Fibroblast of skin of scalp (primary cell): ENCODE measurements at places on chromosomes 7 and 10.

GRCh38 chr10:74827045-74827441, 643 bp downstream of the KAT6B start:
- no peak for DNase-seq

DNA sequence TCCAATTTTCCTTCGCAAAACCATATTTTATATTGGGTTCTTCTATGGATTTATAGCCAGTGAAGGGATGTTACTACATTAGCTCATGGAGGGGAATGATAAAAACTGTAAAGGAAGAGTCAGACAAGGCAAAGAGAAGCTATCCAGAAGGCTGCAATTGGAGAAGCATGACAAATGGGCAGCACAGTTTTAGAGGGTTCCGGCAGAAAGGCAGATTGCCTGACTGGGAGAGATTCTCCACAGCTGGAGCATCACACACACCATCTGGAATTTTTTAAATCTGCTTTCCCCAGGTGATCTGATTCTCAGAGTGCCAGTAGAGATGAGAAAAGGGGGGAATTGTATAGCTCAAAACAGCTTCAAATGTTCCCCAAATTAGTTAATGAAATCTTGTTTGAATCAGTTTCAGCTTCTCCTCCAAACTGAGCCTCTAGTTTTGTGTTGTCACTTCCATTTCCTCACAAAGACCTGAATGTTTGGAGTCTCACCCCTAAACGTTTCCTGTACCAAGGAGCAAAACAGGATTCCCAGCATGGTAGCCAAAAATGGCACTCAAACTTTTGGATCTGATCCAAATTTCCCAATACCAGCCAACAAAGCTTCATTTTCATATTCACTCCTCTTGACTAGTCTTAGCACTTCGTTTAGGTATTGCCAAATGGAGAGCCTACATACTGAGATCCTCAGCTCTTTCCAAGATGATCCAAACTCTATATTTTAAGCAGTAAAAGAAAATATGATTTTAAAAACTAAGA, 177.5 kb downstream of the HPSE2 start:
- DNase-seq, result no peak

DNA sequence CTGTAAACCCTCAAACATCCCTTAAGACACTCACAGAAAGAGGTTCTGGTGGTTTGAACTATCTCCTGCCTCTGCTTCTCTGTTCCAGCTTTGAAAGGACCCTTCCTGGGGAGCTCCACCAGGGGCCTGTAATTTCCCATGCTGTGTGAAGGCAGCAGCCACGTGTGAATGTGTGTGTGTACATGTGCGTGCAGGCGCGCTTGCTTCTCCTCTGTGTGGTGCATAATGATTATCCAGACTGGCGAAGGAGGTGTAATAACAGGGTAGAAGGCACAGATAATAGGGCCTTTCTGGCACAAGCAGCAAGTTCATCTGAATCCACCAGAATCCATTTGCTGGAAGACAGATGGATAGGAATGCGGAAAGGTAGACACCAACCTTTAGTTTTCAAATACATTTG, 466.5 kb downstream of the GRID1 start:
- DNase-seq, result no peak

- DNase-seq, result peak; percentile 55
These were observed 44.5 kb downstream of the STARD3NL start for GRCh38 chr7:38222481-38223096.

GRCh38 chr10:113945075-113945686, 90.7 kb downstream of the NHLRC2 start:
- peak; percentile 76 for DNase-seq

- no peak for DNase-seq
These were observed 1.7 kb upstream of the TRIP6 start for GRCh38 chr7:100865372-100865911.

DNA sequence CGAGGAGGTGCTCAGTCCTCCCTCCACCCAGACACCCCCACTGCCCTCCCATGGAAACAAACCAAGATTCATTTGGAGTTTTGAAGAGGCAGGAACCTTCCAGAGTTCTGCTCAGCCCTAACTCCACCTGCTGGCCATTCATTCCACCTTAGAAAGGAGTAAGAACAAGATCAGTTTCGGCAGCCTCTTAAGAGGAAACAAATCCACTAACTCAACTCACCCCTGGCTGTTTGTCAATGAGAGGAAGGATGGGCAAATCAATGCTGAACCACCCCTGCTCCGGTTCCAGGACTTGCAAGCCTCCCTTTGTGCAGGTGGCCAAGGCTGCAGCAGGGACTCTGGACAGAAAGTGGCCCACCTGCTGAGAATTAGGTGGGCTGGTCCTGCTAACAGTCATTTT, 26.2 kb downstream of the CCDC3 start:
- no peak for DNase-seq

- DNase-seq, result no peak
These were observed 453 bp downstream of the SFMBT2 start for GRCh38 chr10:7410301-7410861.

DNA sequence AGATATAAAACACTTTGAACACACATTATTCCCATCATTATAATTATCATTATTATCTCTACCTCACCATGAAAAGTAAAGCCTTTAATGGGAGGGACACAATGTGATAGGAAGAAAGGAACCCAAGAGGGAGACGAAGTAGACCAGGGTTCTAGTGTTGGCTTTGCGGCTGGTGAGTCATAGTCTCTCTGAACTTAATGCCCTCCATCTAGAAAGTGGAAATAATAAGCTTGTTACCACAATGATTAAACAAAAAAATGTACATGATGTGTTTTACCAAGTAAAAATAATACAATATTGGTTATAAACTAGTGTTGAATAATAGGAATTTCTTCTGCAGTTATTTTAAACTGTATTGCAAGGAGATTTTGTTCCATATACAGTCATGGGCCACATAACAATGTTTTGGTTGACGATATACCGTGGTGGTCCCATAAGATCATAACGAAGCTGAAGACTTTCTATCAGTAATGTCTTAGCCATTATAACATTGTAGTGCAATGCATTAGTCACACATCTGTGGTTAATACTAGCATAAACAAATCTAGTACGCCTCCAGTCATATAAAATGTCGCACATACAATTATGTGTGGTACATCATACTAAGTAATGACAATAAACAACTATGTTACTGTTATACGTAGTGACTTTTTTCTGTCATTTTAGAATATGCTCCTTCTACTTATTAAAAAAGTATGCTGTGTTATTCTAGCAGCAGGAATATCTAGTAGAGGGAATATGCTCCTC, 450.6 kb upstream of the SORCS1 start:
- peak; percentile 53 for DNase-seq

DNA sequence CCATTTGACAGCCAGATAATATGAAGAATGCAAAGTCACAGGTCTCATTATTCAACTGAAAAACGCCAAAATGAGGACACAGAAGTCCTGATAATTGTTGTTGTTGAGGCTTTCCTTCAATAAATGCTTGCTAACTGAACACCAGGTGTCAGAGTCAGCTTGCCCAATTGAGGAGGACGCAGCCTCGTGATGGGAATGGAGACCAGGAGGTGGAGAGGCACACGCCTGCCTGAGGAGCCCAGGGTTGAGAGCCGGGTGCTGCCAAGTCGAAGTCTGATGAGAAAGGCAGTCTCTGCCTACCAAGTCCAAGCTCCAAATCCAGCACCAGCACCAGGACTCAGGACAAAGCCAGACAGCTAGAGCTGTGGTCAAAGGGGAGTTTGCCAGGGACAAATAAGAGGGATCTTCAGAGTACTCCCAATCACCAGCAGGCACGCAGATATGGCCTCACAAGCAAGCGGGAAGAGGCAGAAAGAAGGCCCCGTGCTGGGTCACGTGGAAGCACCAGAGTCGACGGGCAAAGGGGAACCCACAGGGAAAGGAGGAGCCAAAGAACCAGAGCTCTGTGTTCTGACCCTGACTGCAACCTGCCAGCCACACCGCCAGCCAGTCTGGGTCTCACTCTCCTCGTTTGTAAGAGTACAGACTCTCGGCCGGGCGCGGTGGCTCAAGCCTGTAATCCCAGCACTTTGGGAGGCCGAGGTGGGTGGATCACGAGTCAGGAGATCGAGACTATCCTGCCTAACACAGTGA, 47.6 kb downstream of the VOPP1 start:
- no peak for DNase-seq

- DNase-seq, result no peak
These were observed 37.7 kb upstream of the LRGUK start for GRCh38 chr7:134089446-134089845.

DNA sequence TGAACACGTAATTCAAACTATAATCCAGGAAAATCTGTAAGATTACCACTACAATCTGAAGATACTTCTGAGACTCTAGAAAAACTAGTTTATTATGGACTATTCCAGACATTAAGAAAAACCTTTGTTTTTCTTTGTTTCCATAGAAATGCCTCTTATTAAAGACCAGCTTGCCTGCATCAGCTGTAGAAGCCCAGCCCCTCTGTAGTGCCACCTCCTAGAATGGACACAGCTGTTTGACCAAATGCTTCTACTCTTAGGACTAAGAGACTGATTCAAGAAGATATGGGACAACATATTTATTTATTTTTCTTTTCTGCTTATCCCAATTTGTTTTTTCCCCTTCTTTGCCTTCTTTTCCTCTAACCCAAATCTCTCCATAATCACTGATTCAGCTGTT, 93.8 kb downstream of the CXCL12 start:
- no peak for DNase-seq

DNA sequence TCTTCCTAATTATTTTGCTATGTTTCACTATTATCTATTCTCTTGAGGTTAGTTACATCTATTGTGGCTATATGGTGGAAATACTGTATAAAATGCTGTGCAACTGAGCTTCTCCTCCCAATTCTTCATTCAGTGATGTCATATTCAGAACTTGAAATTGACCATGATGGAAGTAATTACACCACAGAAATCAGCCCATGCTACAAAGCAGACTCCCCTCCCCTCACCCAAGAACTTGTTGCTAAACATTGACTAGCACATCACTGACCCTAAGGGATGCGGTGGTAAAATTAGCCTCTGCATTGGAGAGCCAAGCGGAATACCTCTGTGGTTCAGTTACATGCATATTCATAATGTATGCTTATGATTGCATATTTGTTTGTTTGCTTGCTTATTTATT, 8.8 kb downstream of the CALD1 start:
- no peak for DNase-seq

DNA sequence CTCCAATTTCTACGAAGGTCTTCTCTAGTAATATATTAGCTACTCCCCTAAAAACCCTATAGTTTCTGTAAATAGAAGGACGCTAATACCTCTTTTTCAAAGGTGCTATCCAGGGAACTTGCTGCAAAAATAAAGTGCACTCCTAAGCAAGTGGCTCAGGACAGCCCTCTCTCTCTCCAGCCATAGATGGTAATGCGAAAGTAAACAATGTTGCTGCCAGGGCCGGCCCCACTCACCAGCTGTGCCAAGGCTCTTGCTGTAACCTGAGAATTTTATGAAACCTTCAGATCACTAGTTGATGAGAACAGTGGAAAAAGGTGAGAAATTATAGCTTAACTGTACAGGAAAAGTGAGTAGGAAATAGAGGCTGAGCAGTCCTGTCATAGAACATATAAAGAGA, 10.9 kb upstream of the TAS2R39 start:
- DNase-seq, result no peak

DNA sequence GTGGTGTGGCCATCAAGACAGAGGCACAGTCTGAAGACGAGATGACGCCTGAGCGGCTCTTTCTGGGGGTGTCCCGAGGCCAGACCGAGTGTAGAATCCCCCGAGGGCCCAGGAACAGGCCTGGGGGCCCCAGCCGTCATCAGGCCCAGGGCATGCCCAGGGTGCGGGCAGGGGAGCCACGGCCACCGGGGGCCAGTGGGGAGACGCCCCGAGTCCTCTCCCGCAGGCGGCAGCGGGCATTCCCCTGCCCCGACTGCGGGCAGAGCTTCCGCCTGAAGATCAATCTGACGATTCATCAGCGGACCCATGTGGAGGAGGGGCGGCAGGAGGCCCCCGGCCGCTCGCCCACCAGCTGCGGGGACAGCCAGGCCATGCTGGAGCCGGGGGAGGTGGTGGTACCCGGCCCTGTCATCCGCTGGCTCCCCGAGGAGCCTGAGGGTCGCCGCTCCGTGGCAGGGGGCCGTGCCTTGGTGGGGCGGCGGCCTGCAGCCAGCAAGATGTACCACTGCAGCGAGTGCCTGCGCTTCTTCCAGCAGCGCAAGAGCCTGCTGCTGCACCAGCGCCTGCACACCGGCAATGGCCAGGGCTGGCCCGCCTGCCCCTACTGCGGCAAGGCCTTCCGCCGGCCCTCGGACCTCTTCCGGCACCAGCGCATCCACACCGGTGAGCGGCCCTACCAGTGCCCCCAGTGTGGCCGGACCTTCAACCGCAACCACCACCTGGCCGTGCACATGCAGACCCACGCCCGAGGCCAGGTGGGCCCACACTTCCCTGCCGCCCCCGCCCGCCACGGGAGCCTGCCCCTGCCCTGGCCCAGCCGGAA, 19.7 kb downstream of the ZNF783 start:
- no peak for DNase-seq

DNA sequence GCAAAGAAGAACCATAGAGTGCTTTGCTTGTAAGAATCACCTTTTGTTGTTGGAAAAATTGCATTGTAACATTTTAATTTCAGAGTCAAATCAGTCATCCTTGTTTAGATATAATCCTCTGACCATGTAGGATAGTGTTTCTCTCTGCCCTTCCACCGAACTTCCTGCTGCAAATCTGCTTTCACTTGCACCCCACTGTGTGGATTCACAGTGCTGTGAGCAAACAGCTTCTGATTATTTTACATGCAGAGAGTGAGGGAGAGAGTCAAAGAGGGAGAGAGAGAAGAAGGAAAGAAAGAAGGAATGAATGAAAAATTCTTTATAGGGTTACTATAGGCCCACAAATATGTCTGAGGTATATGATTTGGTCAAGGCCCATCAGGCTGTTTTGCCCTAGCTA, 30.0 kb upstream of the SEM1 start:
- no peak for DNase-seq

DNA sequence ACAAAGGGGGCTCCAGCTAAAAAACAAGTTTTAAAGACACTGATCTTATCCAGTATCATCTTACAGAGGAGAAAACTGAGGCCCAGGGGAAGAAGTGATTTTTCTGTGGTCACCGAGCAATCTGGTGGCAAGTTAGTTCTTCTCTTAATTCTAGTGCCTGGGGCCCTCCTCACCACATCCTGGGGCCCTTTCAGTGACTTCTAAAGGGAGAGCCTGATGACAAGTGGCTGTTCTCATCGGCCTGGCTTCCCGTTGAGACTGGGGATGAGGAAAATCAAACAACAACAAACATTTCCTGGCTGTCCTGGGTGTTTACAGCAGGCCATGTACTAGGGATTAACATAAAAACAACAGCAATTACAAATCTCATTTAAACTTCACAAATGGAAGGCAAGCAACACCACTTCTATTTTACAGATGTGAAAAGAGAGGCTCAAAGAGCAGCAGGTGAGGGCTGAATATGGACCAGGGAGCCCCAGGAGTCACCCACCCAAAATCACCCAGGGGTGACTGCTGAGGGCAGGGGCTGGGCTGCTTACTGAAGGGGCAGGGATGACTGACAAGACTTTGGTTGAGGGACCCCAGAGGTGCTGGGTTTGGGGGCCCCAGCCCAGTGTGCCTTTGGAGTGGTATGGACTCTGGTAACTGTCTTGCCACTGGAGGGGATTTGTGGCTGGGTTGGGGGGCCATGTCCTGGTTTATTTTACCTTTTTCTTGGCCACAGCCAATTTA, 24.7 kb upstream of the MTPAP start:
- no peak for DNase-seq

GRCh38 chr7:70466725-70467364, 665.1 kb upstream of the GALNT17 start:
- DNase-seq, result no peak

- no peak for DNase-seq
These were observed 6.8 kb downstream of the LMBR1 start for GRCh38 chr7:156886020-156886795.

GRCh38 chr10:77165445-77166208, 472.0 kb downstream of the KCNMA1 start:
- DNase-seq, result peak; percentile 76
